ENCODE measurements at places on chromosomes 4 and X.

DNA sequence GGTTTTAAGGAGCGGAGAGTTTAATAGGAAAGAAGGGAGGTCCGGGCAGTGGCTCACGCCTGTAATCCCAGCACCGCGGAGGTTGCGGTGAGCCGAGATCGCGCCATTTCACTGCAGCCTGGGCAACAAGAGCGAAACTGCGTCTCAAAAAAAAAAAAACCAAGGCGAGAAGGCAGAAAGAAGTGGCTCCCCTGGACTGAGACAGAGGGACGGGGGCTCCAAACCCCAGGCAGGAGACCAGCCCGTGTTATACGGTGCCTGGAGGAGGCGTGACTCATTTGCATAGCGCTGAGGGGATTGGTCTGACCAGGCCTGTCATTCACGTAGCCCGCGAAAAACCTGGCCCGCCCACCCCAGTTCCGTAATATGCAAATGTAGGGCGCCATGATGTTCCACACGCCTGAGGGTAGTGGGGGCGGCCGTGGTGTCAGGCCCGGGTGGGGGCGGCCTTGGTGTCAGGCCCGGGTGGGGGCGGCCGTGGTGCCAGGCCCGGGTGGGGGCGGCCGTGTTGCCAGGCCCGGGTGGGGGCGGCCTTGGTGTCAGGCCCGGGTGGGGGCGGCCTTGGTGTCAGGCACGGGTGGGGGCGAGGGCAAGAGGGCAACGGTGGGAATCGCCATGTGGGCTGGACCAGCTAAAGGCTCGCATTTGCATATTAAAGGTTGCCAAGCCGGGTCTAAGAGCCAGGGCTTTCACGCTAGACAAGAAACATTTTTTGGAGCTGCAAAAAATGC, 2.1 kb downstream of the PLCXD1 start:
- DNase-seq, result no peak

- DNase-seq, result no peak
These were observed 13.3 kb downstream of the CETN2 start for GRCh38 chrX:152817078-152817764.

DNA sequence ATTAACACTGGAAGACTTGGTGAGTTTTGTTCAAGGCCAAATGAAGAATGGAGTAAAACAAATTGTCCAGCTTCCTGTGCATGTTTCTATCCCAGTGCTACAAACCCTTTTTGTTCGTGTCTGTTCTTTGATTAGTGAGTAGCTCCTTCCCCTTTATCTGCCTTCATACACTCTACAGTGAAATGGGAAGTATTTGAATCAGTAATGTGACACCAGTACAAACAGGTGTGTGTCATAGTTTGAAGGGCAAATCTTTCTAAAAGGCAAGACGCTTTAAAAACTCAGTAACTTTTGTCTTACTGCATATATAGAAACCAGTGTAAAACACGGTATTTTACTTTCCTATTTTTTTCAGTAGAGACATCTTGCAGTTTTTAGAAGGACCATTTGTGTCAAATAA, 5.9 kb downstream of the ARHGEF38 start:
- no peak for DNase-seq

- DNase-seq, result no peak
These were observed 18.0 kb downstream of the CLNK start for GRCh38 chr4:10666616-10667015.

DNA sequence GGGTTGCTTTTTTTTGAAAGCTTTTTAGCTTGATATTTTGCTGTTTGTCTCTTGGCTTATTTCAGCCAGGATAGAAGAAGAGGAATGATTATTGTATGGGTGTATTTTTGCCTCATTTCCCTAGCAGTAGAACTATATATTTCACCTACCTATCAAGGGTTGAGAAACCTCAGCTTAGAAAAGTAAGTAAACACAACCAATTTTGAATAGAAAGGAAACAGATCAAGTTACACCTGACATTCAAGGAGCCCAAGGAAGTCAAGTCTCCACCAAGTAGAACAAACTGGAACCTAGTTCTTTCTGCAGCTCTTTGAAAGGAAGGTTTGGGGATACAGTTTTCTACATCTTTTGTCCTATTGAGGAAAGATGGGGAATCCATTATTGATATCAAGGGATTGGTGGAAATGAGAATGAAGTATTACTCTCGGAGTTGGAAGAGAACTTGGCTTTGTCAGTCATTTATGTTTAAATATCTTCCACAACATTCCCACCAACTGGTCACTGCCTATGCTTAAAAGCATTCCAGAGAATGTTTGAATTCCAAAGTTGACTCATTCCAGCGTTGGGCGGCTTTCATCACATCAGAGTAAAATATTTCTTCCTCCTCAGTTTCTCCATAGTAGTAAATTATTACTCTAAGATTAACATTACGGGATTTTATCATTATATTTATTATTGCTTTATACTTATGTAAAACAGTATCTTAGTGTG, 207.8 kb upstream of the CNKSR2 start:
- no peak for DNase-seq

DNA sequence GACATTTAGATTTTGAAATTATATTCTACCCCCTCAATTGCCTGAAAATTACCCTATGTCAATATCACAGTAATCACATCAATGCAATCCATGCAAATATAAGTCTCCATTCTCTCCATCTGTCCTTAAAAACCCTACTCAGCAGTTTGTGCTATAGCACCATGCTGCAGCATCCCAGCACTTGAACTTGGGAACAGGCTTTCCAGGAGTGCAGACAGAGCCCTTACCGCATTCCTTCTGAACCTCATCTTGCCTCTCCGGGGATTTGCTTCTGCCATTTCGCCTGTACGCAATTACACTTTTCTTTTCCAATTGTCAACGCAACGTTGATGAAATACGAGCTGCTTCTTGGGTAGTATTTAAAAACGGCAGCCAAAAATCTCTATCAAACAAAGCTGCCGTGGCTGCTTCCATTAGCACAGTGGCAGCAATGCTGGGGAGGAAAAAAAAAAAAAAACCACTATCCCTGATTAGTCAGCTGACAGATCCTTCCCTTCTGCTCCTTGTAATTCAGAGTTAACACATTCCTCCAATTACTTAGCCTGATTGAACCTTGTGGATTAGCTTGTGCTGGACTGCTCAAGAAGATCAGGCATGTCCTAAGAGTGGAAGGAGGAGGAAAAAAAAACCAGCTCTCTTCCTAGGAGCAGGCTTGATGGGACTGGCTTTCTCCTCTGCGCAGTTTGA, 65.6 kb downstream of the MCF2 start:
- DNase-seq, result no peak

All from NCI-H2171 (cell line).